ENCODE measurements at places on chromosomes 11 and 22. TPM values are rescaled to one million over a fixed set of nuclear protein-coding genes. Genes with fewer than 3 reads are reported as not detected.
A peak's percentile ranks its signal among the peaks of the same experiment; 100 is the strongest.

- DNase-seq, result no peak
Measured at GRCh38 chr11:1652442-1652770, 22.8 kb downstream of the KRTAP5-5 start.

- DNase-seq, result peak; percentile 33
Measured at GRCh38 chr22:45210991-45211390, 29.7 kb downstream of the KIAA0930 start.

SESN3 gene
- total RNA-seq, result 3.4 TPM

DNA sequence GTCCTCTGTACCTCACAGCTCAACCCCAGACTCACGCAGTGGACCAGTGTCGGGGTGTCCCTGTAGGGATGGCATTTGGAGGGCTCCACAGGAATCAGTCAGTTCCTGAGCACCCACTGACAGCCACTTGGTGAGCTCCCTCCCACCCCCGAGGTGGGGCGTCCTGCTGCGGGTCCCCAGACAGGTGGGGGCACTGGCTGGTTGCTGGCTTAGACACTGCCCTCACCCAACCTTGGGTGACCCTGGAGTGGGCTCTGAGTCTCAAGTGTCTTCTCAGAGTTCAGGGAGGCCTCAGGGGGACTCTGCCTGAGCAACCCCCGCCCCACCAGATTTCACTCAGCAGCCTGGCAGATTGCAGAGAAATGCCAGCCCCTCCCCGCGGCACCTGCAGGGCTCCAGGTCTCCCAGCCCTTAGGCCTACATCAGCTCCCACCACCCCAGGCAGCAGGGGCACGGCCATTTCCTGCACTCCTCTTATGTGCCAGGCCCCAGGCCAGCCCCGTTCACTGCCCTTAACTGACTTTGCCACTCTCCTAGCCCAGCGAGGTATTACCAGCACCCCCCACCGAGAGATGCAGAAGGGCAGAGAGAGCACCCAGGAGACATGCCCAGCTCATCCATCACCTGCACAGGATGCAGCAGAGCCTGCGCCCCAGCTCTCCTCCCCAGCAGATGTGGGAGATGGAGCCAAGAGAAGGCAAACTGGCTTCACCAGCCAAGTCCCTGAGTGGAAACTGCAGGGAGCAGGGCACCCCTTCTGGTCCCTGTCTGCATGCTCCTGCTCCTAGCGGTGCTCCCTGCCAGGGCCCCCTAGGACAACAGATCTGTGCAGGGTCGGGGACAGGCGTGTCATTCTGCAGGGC lies 2.4 kb downstream of the PRR5 start:
- no peak for DNase-seq

SLC17A6 gene
- not detected for total RNA-seq

ZNRF3 gene
- 2.3 TPM for total RNA-seq

- DNase-seq, result peak; percentile 90
Measured at GRCh38 chr11:13215149-13215548, 62.4 kb upstream of the BMAL1 start.

GRCh38 chr11:66866511-66866986 lies 9.7 kb downstream of the LRFN4 start:
- no peak for DNase-seq

NUCB2 gene
- 64.3 TPM for total RNA-seq

DNA sequence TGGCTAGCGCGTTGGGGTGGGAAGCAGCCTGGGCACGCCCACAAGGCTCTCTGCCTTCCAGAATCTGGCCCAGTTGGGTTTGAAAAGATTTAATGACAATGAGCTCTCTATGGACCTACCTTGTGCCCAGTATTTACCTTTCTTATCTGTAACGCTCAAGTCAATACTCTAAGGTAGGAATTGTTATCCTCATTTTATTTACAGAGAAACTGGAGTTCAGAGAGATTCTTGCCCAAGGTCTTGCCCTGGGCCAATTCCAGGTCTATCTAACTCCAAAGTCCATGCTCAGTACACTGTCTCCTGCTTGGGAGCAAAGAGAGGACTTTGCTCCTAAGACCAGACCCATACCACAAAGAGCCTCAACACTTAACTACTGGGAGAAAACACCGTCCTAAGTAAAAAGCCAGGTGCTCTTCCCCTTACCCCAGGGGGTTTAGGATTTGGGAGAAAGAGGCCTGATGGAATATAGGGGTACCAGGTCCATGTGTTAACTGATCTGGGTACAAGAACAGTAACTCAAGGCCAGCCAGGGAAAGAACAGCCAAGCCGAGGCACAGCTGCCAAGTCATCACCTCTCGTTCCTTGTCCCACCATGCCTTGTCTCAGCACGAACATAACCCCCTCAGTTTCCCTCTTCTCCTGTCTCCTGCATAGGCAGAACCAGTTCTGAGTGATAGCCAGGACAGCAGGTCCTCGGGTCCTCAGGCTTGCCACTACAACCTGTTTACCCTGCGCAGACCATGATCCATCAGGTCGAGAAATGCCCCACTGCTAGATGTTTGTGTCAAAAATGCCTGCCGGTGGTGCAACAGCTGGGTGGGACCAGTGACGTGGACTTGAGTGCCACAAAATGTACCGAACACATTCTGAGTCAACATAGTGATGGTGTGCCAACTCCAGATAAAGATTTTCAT lies 14.6 kb downstream of the APOA4 start:
- DNase-seq, result peak; percentile 24

- no peak for DNase-seq
Measured at GRCh38 chr11:46526216-46527215, 67.3 kb downstream of the AMBRA1 start.

TRIM49 gene
- total RNA-seq, result not detected

- no peak for DNase-seq
Measured at GRCh38 chr11:19290356-19290755, 49.6 kb upstream of the E2F8 start.

GRCh38 chr11:122772945-122773344 lies 65.4 kb upstream of the CRTAM start:
- DNase-seq, result peak; percentile 58

DRD4 gene
- not detected for total RNA-seq

DNA sequence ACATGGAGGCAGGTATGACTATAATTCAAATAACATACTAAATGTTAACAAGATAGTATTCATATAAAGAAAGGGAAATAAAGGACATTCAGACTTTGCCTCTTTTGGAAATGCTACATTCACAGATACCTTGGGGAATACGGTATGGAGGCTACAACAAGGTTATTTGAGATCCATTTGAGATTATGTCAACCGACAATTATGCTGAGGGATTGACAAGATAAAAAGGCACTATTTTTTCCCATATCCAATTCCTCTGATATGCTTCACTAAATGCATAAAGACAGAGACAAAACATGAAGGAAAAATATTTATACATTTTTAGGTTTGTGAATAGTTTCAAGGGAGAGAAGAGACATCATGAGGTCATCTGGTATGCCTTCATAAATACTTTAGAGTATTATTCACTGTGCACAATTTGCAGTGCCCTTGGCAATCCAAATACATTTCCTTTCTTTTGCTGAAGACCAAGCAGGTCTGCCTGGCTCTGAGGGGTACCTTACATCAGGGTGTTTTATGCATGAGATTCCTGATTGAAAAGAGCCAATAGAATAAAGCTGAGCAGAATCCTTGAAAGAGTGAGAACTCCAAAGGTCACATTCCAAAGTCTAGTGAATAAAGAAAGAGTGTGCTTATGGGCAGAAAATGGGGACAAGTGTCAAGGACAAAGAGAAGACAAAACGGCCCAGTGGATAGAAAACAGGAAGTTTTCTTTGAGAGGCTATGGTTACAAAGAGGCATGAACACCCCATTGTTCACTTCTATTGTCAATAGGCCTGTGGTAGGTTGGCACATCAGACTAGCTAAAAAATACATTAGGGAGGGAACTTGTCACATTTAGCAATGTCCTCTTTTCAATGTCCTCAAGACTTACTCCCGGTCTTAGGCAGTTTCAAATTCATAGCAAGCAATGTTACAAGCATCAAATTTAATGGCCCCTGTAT lies 455.8 kb downstream of the LRRC4C start:
- no peak for DNase-seq

DNA sequence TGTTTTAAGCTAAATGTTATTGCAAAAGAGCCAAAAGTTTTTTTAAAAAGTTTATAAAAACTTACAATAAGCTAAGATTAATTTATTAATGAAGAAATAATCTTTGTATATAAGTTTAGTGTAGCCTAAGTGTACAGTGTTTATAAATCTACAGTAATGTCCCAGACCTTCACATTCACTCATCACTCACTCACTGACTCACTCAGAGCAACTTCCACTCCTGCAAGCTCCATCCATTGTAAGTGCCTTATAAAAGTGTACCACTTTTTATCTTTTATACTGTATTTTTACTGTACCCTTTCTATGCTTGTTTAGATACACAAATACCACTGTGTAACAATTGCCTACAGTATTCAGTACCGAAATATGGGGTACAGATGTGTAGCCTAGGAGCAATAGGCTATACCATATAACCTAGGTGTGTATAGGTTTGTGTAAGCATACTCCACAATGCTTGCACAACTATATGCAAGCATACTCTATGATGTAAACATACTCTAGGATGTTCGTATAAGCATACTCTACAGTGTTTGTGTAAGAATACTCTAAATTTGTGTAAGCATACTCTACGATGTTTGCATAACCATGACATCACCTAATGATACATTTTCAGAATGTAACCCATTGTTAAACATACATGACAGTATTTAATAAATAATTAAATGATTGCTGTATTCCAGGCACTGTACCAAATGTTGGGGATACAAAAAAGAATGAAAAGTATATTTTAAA lies 953.0 kb downstream of the KCNA4 start:
- no peak for DNase-seq

DNA sequence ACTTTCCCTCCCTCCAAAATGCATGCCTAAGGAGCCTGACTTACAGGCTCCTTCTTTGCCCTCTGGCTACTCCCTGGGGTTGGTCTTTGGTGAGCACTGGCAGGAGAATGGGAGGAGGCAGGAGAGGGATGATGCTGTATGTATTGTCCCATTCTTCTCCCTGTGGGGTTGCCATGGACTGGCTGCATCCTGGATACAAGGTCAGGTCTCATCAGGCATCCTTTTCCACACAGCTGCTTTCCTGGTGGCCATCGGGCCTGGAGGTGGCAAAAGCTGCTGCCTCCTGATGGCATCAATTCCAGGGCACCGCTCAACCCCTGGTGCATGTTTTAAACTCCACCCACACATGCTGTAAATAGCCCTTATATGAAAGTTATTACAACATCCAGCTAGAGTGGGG lies 257.2 kb downstream of the ETS1 start:
- peak; percentile 24 for DNase-seq

All from RPMI7951 (cell line).